Activated CD4-positive, CD25-positive, alpha-beta regulatory T cell treated with anti-CD3 and anti-CD28 coated beads, Interleukin-2, amount 50 U/mL, for 16 hours (primary cell): ENCODE measurements at places on chromosomes 3 and 15.

GRCh38 chr3:149968216-149968615 is 2.5 kb downstream of the PFN2 start:
- no peak for DNase-seq

- DNase-seq: no peak
Measured at GRCh38 chr3:66342717-66343356, 122.0 kb downstream of the SLC25A26 start.

GRCh38 chr15:78394026-78394425 is 44.0 kb upstream of the IREB2 start:
- DNase-seq: no peak

GRCh38 chr3:169564883-169565282 is 98.6 kb downstream of the MECOM start:
- no peak for DNase-seq

DNA sequence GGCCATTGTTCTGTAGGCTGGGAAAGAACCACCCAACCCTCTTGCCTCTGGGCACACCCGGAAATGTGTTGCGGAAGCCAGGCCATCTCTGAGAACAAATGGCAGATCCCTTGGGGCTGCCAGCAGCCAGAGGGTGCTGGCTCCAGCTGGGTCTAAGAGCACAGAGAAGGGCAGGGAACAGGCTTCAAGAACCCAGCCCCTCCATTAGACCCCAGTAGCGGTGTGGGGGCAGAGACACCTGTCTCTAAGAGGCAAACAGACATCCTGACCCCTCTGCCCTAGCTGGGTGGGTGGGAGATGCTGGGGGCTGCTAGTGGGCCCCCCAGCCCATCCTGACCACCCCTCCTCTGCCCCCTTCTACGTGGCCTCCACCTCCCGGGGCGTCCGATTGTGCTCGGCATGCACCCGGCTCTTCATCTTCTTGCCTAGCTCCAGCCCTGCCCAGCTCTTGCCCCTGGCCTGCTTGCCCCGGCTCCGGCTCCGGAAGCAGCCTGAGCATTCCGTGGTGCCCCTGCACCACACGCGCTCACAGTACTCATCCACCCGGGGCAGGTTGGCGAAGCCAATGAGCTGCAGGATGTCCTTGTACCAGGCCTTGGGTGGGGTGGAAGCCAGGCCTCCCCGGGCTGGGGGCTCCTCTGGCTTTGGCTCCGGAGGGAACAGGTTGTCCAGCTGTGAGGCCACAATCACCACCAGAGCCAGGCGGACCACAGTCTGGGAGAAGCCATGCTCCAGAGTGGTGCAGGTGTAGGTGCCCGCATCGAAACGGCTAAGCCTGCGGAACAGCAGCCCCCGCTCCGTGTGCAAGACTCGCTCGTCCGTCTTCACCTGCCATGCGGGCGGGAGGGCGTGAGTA is 9.4 kb downstream of the SEMA3G start:
- no peak for DNase-seq

GRCh38 chr15:99343881-99344551 is 92.7 kb downstream of the LRRC28 start:
- DNase-seq: peak; percentile 3

GRCh38 chr15:45136378-45136764 is 6.6 kb downstream of the DUOX1 start:
- no peak for DNase-seq

GRCh38 chr3:114615523-114616085 is 321.8 kb downstream of the TIGIT start:
- no peak for DNase-seq

DNA sequence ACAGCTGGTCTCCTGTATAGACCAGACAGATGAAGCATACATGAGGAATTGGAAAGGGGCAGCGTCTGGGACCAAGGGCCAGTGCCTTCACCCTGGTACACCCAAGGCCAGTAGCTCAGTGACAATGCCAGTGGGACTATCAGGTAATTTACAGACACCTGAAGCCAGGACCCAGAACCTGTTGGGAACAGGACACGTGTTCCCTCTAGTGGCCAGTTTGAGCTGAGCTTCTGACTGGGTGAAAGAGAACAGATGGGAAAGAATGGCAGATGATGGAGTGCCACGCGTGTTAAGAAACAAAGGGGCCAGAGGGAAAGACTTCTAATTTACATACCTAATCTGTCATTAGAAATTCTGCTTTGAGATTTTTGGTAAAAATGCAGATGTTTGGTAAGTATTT is 5.1 kb upstream of the SLC25A38 start:
- peak; percentile 34 for DNase-seq

- DNase-seq: no peak
Measured at GRCh38 chr15:26234976-26235767, 372.0 kb upstream of the ATP10A start.

DNA sequence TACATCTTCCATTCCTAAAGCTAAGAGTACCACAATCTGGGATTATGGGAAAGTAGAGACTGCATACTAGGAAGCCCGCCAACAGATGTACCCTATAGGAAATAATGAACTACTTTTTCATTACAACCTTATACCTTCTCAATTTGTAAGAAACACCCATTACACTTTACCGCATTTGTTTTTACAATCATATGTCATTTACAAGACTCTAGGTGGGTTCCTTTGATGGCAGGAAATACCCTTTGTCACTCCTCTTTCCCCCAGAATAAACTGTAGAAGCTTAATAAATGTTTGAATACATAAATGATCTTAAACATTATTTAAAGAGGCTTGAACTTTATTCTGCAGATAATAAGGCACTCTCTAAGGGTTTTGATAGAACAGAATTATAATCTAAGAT is 150.1 kb upstream of the TGFBR2 start:
- DNase-seq: no peak

GRCh38 chr3:184737641-184738505 is 26.0 kb upstream of the MAGEF1 start:
- no peak for DNase-seq

GRCh38 chr3:197734667-197735318 is 1.9 kb downstream of the RUBCN start:
- no peak for DNase-seq

DNA sequence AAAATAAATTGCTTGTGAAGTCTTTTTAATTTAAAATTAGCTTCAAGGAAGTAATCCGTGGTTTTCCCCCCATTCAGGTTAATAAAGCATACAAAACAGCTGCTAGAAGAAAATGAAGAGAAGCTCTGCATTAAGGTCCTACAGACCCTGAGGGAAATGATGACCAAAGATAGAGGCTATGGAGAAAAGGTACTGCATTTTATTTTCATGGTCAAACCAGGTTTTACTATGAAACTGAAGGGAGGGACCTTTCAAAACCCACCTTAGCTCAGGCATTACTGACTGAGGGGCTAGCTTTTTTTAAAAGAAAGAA is 218.5 kb downstream of the ITPR1 start:
- DNase-seq: no peak

DNA sequence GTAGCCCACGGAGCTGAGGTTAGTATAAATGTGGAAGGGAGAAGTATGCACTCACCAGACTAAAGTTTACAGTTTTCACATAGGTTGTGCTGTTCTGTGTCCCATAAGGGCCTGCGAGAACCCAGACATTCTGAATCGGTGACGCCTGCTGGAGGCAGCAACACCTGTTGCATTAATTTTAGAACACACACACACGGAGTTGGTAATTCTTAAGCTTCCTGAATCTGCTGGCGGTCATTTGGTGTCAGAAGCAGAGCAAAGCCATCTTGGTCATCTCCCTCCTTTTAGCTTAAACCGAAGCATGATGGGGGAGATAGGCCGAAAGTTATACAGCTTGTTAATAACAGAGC is 41.1 kb upstream of the AP3B2 start:
- no peak for DNase-seq

DNA sequence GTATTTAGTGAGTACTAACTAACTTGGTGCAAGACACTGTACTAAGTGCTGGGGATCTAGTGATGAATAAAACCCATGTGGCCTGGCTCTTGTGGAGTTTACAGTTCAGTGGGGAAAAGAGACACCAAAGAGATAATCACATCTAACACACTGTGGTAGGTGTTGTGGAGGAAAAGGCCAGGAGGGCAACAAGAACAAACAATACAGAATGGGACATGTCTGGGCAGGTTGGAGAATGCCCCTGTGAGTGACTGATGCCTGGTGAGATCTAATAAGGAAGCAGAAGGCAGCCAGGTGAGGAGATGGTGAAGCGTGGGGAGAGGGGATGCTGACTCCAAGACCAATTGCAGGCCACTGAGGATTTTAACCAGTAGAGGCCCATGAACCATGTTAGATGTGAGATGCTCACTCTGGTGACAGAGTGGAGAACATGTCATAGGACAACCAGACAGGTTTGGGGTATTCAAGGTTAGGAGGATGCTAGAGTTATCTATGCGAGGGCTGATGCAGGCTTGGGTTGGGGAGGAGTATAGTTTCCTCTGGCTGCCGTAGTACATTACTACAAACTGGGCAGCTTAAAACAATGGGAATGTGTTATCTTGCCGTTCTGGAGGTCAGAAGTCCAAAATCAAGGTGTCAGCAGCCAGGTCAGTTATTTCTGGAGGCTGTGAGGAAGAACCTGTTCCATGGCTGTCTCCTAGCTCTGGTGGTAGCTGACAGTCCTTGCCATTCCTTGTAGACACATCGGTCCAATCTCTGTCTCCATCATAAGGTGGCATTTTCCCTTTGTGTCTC is 81.4 kb downstream of the ARNT2 start:
- no peak for DNase-seq

- peak; percentile 11 for DNase-seq
Measured at GRCh38 chr3:184371570-184372018, 6.4 kb downstream of the THPO start.

DNA sequence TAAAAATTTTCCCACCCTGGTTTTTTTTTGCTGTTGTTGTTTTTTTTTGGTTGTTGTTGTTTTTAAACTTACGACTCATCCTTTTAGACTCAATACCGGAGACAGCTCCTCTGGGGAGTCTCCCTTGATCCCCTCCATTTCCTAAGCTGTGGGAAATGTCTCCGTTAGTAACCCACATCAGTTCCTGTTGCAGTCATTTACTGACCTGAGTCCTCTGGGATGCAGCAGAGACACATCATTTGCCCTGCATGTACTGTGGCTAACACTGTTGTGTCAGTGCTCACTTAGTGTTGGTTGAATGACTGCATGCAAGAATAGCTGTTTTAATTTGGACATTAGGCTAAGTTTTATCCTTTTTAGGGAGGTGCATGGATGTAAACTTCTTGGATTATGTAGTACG is 83.8 kb downstream of the MBNL1 start:
- DNase-seq: no peak

DNA sequence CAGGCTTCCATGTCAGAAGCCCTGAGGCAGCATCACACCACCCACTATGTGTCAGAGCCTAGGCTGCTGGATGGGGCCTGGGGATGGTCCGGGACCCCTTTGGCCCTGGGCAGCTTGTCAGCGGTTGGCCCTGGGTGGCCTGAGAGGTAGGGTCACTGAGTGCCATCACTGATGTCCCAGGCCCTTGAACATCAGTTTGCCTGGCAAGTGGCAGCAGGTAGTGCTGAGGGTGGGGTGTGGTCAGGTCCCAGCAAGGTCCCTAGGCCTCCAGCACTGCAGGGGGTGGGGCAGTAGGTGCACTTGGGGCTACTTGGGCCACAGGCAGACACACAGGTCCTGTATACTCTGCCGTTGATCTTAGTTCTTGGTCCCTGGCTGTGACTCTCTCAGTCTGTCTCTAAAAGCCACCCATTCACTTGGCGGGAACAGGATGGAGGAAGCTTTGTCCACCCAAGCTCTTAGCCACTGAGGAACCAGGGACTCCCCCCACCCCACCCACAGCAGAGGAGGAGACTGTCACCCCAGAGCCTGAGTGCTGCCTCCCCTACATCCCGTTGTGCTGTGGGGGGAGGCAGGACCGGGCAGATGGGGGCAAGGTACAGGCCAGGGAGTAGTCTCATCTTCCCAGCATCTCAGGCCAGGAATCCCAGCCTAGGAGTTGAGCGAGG is 5.8 kb downstream of the GNAI2 start:
- DNase-seq: no peak

GRCh38 chr3:131371688-131372066 is 9.9 kb upstream of the NUDT16 start:
- DNase-seq: no peak

GRCh38 chr3:18208856-18209255 is 216.3 kb downstream of the SATB1 start:
- no peak for DNase-seq

- DNase-seq: no peak
Measured at GRCh38 chr3:35639254-35640186, at the start of gene ARPP21. Gene ARPP21, plus strand, starts transcription at chr3:35639525. Its CDS starts 42,227 bp downstream, at chr3:35681752.

GRCh38 chr3:32818229-32818969 is 602 bp downstream of the TRIM71 start:
- DNase-seq: no peak

- no peak for DNase-seq
Measured at GRCh38 chr15:81073801-81074200, 60.3 kb upstream of the CFAP161 start.

GRCh38 chr3:134971306-134971705 is 176.2 kb downstream of the EPHB1 start:
- DNase-seq: no peak

- DNase-seq: no peak
Measured at GRCh38 chr15:51887887-51888592, 58.6 kb downstream of the TMOD3 start.

GRCh38 chr15:82625136-82625535 is 22.0 kb downstream of the CPEB1 start:
- no peak for DNase-seq

DNA sequence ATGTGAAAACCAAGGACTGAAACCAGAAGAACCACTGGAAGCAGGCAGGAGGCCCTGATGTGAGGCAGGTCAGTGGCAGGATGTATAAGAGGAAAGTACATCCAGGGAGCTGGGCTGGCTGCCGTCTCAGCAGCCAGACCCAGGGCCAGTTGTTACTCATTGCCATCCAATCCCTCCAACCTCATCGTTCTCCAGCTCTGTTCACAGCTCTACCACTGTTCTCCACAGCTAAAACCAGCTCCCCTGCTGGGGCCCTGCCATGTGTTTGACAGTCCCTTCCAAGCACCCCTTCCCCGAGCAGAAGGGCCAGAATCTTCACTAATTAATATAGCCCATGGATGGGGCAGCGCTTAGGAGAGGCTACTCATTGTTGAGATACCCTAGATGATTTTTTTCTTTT is 206.6 kb downstream of the MECOM start:
- no peak for DNase-seq

GRCh38 chr3:151777880-151778279 is 36.0 kb upstream of the AADAC start:
- DNase-seq: no peak

DNA sequence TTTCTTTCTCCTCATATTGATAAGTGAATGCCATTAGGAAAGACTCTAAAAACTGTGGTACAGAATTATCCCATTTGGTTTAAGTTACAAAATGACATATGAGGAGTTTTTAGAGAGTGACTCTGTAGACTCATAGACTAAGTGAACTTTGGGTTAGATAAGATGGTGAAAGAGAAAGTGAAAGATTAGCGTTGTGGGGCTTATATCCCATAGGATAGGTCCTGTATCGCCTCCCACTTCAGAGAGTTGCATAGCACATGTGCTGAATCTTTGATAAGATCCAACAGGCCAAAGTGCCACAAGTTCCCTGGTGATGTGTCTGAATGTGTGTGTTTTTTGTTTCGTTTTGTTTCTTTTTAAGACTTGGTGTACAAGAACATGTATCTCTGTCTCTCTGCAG is 666.9 kb downstream of the MECOM start:
- DNase-seq: no peak
